ENCODE measurements at places on chromosomes 5 and 9. TPM values are rescaled to one million over a fixed set of nuclear protein-coding genes. Genes with fewer than 3 reads are reported as not detected.
A peak's percentile ranks its signal among the peaks of the same experiment; 100 is the strongest.

- no peak overlapping the region for H3K27ac ChIP-seq
- no peaks in the 10 kb centered on the region for H3K27me3 ChIP-seq
- no peaks in the 10 kb centered on the region for H3K36me3 ChIP-seq
- H3K4me1 ChIP-seq = no peaks in the 10 kb centered on the region
These were observed 410.2 kb upstream of the SLC30A5 start for GRCh38 chr5:68683632-68684036.

DNA sequence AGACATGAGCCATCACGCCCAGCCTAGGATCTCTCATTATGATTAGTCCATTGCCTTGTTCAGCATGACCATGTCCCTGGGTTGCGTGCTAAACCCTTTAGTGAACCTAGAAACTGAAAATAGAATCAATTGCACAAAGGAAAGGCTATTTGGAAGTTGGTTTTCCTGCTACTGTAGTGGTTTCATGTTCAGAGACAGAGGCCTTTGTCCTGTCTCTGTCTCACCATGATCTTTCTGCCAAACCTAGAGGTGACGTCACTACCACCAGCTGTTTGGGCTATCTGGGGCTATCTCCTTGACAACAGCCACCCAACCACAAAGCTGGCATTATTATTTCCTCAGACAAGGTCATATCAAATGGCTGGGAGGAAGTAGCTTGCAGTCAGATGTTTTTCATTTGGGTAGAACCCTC is 4.0 kb upstream of the CDK5RAP2 start:
- H3K27me3 ChIP-seq = no peaks in the 10 kb centered on the region
- no peaks in the 10 kb centered on the region for H3K36me3 ChIP-seq
- peaks cover 2% of the 10 kb centered on the region for H3K4me1 ChIP-seq
- no peak overlapping the region for H3K4me3 ChIP-seq
- DNase-seq = peak; percentile 93

DNA sequence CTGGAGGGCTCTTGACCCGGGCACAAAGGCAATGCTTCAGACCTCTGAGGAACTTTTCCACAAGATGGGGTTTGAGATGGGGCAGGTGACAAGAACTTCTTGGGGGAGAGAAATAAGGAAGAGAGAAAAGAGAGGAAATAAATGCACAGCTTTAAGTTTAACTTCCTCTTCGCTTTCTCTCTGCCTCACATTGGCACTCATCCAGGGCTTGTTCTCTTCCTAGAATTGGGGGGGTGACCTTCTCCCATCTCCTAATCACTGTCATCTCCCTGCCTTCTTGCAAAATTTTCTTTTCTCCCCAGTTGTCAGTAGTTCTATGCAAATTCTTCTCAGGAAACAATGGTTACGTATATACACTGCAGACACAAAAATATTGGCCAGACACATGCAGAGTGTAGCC is 19.1 kb upstream of the ADCY2 start:
- no peak overlapping the region for H3K4me3 ChIP-seq
- no peak overlapping the region for H3K27ac ChIP-seq
- DNase-seq = no peak

- no peak for DNase-seq
- no peak overlapping the region for H3K27ac ChIP-seq
- H3K36me3 ChIP-seq = no peaks in the 10 kb centered on the region
- H3K27me3 ChIP-seq = no peaks in the 10 kb centered on the region
These were observed 194.0 kb downstream of the IRX2 start for GRCh38 chr5:2557435-2557834.

The PNPLA7 gene
- under 0.01 TPM for total RNA-seq

GRCh38 chr5:180717989-180718388 is 21.9 kb downstream of the OR2Y1 start:
- no peaks in the 10 kb centered on the region for H3K27me3 ChIP-seq
- no peak for DNase-seq
- no peak overlapping the region for H3K27ac ChIP-seq
- no peaks in the 10 kb centered on the region for H3K4me1 ChIP-seq

The PHF24 gene
- total RNA-seq = not detected

DNA sequence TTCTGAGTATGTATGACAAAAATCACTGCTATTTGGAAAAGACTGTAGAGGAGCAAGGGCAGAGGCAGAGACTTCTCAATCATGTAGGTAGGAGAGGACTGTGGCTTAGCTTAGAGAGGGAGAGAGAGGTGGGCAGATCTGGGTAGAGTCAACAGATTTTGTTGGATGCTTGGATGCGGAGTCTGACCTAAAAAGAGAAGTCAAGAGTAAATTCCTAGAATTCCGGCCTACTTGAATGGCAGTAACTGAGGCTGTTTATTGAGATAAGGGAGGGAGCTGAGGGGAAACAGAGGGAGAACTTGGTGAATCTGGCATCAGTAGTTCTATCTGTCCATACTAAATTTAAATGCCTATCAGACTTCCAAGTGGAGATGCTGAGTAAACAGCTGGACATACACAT is 2.4 kb downstream of the TICAM2 start:
- H3K4me3 ChIP-seq = no peak overlapping the region
- no peak for DNase-seq
- no peak overlapping the region for H3K27ac ChIP-seq

GRCh38 chr5:140566665-140567064 is 2.0 kb downstream of the SLC35A4 start:
- H3K27ac ChIP-seq = no peak overlapping the region
- peaks cover 8% of the 10 kb centered on the region for H3K4me1 ChIP-seq
- DNase-seq = no peak
- H3K36me3 ChIP-seq = peaks cover 28% of the 10 kb centered on the region
- H3K27me3 ChIP-seq = no peaks in the 10 kb centered on the region

DNA sequence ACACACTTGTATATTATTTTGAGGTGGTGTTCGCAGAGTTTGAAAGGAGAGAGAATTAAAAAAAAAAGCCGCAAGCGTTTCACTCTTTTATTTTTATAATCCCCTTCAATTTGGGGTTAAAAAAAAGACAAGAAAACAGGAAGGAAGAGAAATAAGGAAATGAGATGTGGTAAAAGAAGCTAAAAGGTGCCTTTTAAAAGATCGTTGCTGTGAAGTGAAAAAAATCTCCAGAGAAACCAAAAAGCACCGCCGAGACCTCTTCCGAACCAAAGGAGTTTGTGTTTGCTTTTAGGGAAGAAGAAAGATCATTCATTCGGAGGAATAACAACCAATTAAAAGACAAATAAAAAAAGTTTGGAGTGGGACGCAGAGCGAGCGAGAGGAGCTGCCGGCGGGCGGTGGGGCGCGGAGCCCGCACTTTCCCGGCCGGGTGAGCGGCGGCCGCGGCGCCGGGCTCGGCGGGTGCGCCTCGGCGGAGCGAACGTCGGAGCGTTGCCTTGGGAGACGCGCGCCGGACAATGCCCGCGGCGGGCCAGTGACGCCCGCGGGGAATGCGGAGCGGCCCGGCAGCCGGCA is 355 bp downstream of the TLE4 start:
- no peaks in the 10 kb centered on the region for H3K27me3 ChIP-seq
- peak overlapping the region; percentile 83 for H3K4me3 ChIP-seq
- H3K27ac ChIP-seq = peak overlapping the region; percentile 63

DNA sequence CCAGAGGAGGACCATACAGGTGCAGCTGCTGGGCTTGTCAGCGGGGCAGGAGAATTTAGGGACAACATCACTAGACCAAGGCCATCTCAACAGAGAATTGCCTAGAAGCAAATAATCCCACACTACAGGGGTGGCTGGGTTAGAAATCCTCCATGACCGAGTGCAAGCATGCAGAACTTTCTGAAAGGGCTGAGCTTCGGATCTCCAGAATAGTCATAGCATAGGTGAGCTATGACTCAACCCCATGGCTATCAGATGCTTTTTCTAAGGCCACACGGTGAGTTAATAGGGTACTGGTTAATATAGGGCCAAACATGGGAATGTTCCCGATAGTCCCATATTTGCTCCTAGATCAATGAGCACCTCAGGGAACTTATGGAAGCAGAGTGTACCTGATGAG is 4.2 kb downstream of the KCNIP1 start:
- H3K27me3 ChIP-seq = peaks cover 25% of the 10 kb centered on the region
- no peaks in the 10 kb centered on the region for H3K4me1 ChIP-seq
- H3K27ac ChIP-seq = no peak overlapping the region
- H3K4me3 ChIP-seq = no peak overlapping the region
- H3K36me3 ChIP-seq = no peaks in the 10 kb centered on the region
- no peak for DNase-seq

GRCh38 chr5:154546719-154547118 is 68.7 kb upstream of the HAND1 start:
- peaks cover 26% of the 10 kb centered on the region for H3K27me3 ChIP-seq
- H3K4me1 ChIP-seq = no peaks in the 10 kb centered on the region
- no peak overlapping the region for H3K4me3 ChIP-seq
- no peaks in the 10 kb centered on the region for H3K36me3 ChIP-seq

GRCh38 chr9:136697146-136697820 is 10.0 kb upstream of the AGPAT2 start:
- DNase-seq = no peak
- no peak overlapping the region for H3K27ac ChIP-seq
- 0 out of 2 replicates have a peak, but pooled peaks cover 2% of the 10 kb centered on the region for H3K4me1 ChIP-seq
- H3K36me3 ChIP-seq = no peaks in the 10 kb centered on the region

GRCh38 chr5:96687080-96687479 is 24.9 kb downstream of the CAST start:
- no peak for DNase-seq
- peaks cover 5% of the 10 kb centered on the region for H3K36me3 ChIP-seq
- no peak overlapping the region for H3K4me3 ChIP-seq
- H3K4me1 ChIP-seq = peaks cover 3% of the 10 kb centered on the region
- no peak overlapping the region for H3K27ac ChIP-seq

The MSMP gene
- total RNA-seq = not detected

DNA sequence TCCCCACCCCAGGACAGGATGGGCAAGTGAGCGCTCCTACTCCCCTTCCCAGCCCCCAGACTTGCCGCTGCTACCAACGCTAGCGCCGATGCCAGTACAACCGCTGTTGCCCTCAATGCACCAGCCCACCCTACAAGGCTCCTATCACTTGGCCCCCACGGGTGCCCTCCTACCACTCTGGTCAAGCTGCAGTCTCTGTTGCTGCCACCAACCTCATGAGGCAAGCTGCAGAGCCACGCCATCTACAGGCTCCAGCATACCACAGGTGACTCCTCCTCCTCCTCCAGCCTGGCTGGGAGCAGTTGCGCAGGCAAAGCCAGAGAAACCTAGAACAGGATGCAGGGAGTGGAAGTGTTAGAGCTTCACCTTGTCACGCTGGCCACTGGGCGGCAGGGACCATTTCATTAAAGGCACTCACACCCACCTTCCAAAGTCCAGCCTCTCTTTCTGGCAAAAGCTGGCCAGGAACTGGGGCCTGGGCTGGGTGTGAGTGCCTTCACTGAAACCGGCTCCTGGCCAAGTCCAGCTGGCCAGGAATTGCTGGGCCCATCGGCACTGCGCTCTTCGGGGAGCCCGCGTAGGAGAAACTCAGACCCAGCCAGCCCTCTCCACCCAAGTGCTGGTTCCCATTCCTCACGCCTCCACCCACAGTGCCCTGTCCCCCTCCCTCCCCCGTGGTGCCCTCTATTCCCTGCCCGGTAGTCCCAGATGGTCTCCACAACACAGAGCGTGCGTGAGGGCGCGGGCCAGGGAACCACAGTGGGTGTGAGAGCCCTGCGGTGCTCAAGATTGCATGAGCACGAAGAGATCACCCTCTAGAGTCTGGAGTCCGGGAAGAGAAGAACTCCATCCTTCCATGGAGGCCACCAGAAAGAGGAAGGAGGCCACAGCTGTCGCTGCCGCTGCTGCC is 1.6 kb upstream of the PCAT7 start:
- H3K4me1 ChIP-seq = no peaks in the 10 kb centered on the region
- H3K27ac ChIP-seq = no peak overlapping the region
- H3K27me3 ChIP-seq = no peaks in the 10 kb centered on the region
- no peak overlapping the region for H3K4me3 ChIP-seq
- no peak for DNase-seq
- H3K36me3 ChIP-seq = no peaks in the 10 kb centered on the region

DNA sequence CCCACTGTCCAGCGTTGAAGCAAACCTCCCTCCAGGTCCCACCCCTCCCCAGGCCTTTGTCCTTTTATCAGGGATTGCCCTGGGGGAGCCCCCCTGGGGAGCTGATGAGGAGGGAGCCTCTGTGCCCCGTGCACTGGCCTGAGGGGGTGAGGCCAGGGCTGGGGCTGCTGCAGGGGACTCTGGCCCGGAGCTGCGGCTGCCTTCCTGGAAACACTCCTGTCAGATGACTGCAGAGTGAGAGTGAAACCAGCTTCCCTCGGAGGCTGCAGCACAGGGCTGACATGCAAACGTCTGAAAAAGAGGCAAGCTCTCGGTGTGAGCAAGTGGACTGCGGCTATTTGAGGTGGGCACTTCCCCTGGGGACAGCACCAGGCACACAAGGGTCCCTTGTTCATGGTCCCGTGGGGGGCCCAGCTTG is 4.6 kb upstream of the TRAF2 start:
- peak; percentile 44 for DNase-seq
- peaks cover 10% of the 10 kb centered on the region for H3K4me1 ChIP-seq
- H3K4me3 ChIP-seq = no peak overlapping the region

The C5orf52 gene
- not detected for total RNA-seq

GRCh38 chr5:14595891-14596290 is 14.3 kb downstream of the OTULINL start:
- no peaks in the 10 kb centered on the region for H3K36me3 ChIP-seq
- no peak for DNase-seq
- H3K4me3 ChIP-seq = no peak overlapping the region
- peaks cover 23% of the 10 kb centered on the region for H3K27me3 ChIP-seq
- no peak overlapping the region for H3K27ac ChIP-seq

The TSSK1B gene
- under 0.01 TPM for total RNA-seq

DNA sequence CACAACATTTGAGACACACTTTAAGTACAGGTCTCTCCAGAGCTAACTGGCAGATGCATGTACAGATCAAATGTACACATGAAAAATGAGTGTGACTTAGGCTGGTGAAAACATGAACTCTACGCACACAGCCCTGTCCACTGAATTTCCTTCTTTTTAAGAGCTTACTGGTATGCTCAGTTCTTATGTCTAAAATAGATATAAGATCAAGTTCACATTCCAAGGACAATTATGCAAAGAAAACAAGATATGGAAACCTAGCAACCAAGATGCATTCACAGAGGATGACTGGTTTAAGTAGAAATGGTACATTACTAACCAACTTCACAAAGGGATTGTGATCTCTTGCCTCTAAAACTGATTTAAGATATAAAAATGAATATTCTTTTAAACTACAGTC is 56.7 kb downstream of the TLE1 start:
- no peaks in the 10 kb centered on the region for H3K27me3 ChIP-seq
- H3K27ac ChIP-seq = peak overlapping the region; percentile 57
- peaks cover 9% of the 10 kb centered on the region for H3K36me3 ChIP-seq
- H3K4me1 ChIP-seq = peaks cover 29% of the 10 kb centered on the region

The INSYN2B gene
- total RNA-seq = 33.5 TPM

GRCh38 chr5:102231693-102232619 is 64.1 kb downstream of the SLCO4C1 start:
- H3K27me3 ChIP-seq = no peaks in the 10 kb centered on the region
- no peaks in the 10 kb centered on the region for H3K36me3 ChIP-seq
- no peak overlapping the region for H3K4me3 ChIP-seq
- H3K4me1 ChIP-seq = no peaks in the 10 kb centered on the region
- H3K27ac ChIP-seq = no peak overlapping the region

GRCh38 chr9:80049096-80049782 is 477.5 kb downstream of the TLE4 start:
- no peak overlapping the region for H3K4me3 ChIP-seq
- DNase-seq = peak; percentile 7
- no peaks in the 10 kb centered on the region for H3K4me1 ChIP-seq

GRCh38 chr5:58490402-58491050 is 709 bp upstream of the GAPT start:
- no peak overlapping the region for H3K27ac ChIP-seq
- H3K36me3 ChIP-seq = no peaks in the 10 kb centered on the region
- peaks cover 11% of the 10 kb centered on the region for H3K27me3 ChIP-seq
- no peaks in the 10 kb centered on the region for H3K4me1 ChIP-seq

Data from IMR-90 (cell line).